ENCODE measurements at places on chromosomes 11 and 22. TPM values are rescaled to one million over a fixed set of nuclear protein-coding genes. Genes with fewer than 3 reads are reported as not detected.

Gene ABTB2
- 13.9 TPM for polyA plus RNA-seq

Gene OR8D2
- not detected for polyA plus RNA-seq

Gene MS4A4A
- 6.2 TPM for polyA plus RNA-seq

Gene TIMP3
- 169 TPM for polyA plus RNA-seq

Gene B3GAT1
- polyA plus RNA-seq: 3.3 TPM

Gene KIF18A
- polyA plus RNA-seq: 9.6 TPM

Gene MIOX
- 2.2 TPM for polyA plus RNA-seq

Gene BEST1
- polyA plus RNA-seq: 4.1 TPM

Gene BAIAP2L2
- 4.2 TPM for polyA plus RNA-seq

Gene TTC38
- 39.5 TPM for polyA plus RNA-seq

Gene FXYD2
- 423 TPM for polyA plus RNA-seq

Gene PRRG4
- polyA plus RNA-seq: 6.4 TPM

Gene FGF3
- not detected for polyA plus RNA-seq

Gene MUC5AC
- polyA plus RNA-seq: not detected

Gene MAJIN
- polyA plus RNA-seq: not detected

Gene CACNA1I
- polyA plus RNA-seq: 0.07 TPM

Gene ISX
- 0.05 TPM for polyA plus RNA-seq

Gene INS
- polyA plus RNA-seq: not detected

Gene OR8A1
- polyA plus RNA-seq: not detected

Gene C11orf65
- 3.9 TPM for polyA plus RNA-seq

Gene MYOD1
- not detected for polyA plus RNA-seq

Gene ARFGAP2
- 71.7 TPM for polyA plus RNA-seq

Gene SCN4B
- polyA plus RNA-seq: 1.1 TPM

Gene UCP3
- polyA plus RNA-seq: 1.6 TPM

Gene NUMA1
- 325 TPM for polyA plus RNA-seq

Gene NF2
- polyA plus RNA-seq: 28.2 TPM

Gene TREH
- 0.64 TPM for polyA plus RNA-seq

Gene ART1
- not detected for polyA plus RNA-seq

Gene NUDT8
- 10.1 TPM for polyA plus RNA-seq

Gene C22orf42
- not detected for polyA plus RNA-seq

Gene OR51E1
- polyA plus RNA-seq: 2.6 TPM

Gene KCTD14
- 12.7 TPM for polyA plus RNA-seq

Gene RBM7
- polyA plus RNA-seq: 62.7 TPM

Data from left renal pelvis (tissue), 4 donors.